SJCRH30 (cell line): ENCODE measurements at places on chromosomes 2 and 18. TPM values are rescaled to one million over a fixed set of nuclear protein-coding genes. Genes with fewer than 3 reads are reported as not detected.

GRCh38 chr2:201447086-201447485 lies 4.2 kb downstream of the TRAK2 start:
- H3K4me3 ChIP-seq = no peak overlapping the region
- no peaks in the 10 kb centered on the region for H3K36me3 ChIP-seq
- H3K27ac ChIP-seq = no peak overlapping the region
- peaks cover 33% of the 10 kb centered on the region for H3K4me1 ChIP-seq

- H3K27ac ChIP-seq = no peak overlapping the region
- H3K4me3 ChIP-seq = no peak overlapping the region
- H3K4me1 ChIP-seq = no peaks in the 10 kb centered on the region; the same call in none of the 2 replicates
- DNase-seq = no peak
Observed at GRCh38 chr2:36963106-36963505, 3.2 kb downstream of the STRN start.

DNA sequence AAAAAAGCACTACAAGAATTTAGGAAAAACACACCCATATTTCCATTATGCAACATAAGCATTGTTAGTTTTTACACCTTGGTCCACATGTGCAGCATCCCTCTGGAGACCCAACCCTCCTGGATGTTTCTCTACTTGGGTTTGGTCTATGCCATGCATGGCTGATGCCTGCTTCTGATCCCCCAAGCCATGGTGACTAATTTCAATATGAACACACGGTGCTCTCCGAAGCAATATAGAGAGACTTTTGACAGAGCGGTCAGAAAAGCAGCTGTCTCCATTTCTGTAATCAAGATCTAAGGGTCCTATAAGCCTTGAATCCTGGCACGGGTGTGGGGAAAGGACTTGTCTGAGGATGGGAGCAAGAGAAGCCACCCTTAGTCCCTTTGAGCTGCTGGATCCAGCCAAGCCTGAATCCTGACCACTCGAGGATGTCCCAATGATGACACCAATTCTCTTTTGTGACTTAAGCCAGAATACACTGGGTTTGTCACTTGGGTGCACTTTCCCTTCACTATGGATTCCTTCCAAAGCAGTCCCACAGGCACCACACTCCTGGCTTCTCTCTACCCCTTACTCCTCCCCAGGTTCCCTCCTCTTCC lies 91.5 kb downstream of the ACTR2 start:
- H3K27ac ChIP-seq = no peak overlapping the region
- H3K4me3 ChIP-seq = no peak overlapping the region
- no peaks in the 10 kb centered on the region for H3K27me3 ChIP-seq
- DNase-seq = no peak
- H3K36me3 ChIP-seq = peaks cover 25% of the 10 kb centered on the region

DNA sequence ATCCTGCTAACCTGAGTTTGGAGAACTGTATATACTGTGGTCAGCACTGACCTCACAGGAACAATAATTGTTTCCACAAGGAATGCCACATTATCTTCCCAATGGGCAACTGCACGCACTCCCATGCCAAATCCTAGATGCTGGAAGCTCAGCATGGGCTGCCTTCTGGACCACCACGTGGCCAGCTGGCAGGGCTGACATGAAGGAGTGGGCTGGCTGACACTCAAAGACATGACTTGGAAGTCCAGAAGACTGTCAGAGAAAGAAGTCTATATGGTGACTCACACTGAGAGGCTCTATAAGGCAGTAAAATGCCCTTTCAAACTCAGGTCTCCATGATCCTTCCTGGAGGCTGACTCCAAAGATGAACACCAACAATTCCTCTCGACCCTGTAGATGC lies 98.4 kb upstream of the RNF152 start:
- DNase-seq = peak; percentile 9
- no peak overlapping the region for H3K4me3 ChIP-seq
- no peaks in the 10 kb centered on the region for H3K27me3 ChIP-seq
- H3K27ac ChIP-seq = peak overlapping the region; percentile 70
- H3K4me1 ChIP-seq = peaks cover 43% of the 10 kb centered on the region
- no peaks in the 10 kb centered on the region for H3K36me3 ChIP-seq

- peaks cover 36% of the 10 kb centered on the region for H3K4me1 ChIP-seq
- no peaks in the 10 kb centered on the region for H3K36me3 ChIP-seq
- DNase-seq = peak; percentile 47
- no peak overlapping the region for H3K4me3 ChIP-seq
Observed at GRCh38 chr18:6752202-6752860, 22.8 kb downstream of the ARHGAP28 start.

GRCh38 chr2:68156419-68156818 lies 1.3 kb upstream of the PNO1 start:
- no peaks in the 10 kb centered on the region for H3K27me3 ChIP-seq
- no peak for DNase-seq
- H3K4me1 ChIP-seq = no peaks in the 10 kb centered on the region

SLC25A12 gene
- 22.9 and 23.6 TPM in 2 replicates for total RNA-seq

ABCB11 gene
- total RNA-seq = not detected in 2 replicates

GRCh38 chr2:158967731-158968395 lies 577 bp upstream of the TANC1 start:
- H3K27me3 ChIP-seq = no peaks in the 10 kb centered on the region
- peak overlapping the region; percentile 81 for H3K4me3 ChIP-seq
- H3K36me3 ChIP-seq = no peaks in the 10 kb centered on the region
- peak overlapping the region; percentile 76 for H3K27ac ChIP-seq

ARHGAP28 gene
- 12.6 and 15.1 TPM in 2 replicates for total RNA-seq

TAF1B gene
- 27.6 and 40.5 TPM in 2 replicates for total RNA-seq

DNA sequence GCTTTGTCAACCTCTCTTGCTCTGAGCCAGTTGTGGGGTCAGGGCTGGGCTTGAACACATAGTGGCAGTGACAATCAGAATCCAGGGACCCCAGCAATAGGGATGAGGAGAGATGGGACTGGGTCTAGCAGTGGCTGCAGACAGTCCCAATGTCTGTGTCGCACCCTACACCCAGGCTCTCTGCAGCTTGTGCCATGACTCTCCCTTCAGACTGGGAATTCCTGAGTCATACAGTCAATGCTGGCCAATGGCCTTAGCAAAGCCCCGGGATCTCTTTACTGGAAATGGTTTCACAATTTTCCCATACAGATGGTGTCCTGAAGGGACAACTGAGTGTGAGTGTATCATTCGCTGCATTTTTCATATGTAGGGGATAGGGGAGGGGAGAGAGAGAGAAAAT lies 74.2 kb upstream of the CELF4 start:
- DNase-seq = no peak
- H3K36me3 ChIP-seq = no peaks in the 10 kb centered on the region
- no peaks in the 10 kb centered on the region for H3K27me3 ChIP-seq
- no peak overlapping the region for H3K4me3 ChIP-seq
- H3K4me1 ChIP-seq = no peaks in the 10 kb centered on the region

DNA sequence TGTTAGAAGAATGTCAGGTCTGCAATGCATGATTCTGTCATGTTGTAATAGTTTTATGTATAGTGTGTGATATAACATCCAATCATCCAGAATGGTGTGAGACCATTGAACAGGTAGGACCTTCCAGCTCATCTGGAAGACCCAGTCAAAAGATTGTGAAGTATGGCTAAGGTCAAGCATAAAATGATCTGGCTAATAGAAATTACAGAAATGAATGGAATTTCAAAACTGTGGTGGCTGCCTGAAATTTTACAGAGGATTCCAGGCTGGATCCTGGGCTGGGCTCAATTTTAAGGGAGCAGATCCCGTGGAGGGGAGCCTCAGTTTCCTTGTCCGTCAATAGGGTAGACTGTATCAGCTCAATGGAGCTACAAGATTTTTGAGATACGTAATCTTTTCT lies 39.1 kb downstream of the ACKR3 start:
- H3K4me1 ChIP-seq = peaks cover 41% of the 10 kb centered on the region
- H3K36me3 ChIP-seq = no peaks in the 10 kb centered on the region
- no peaks in the 10 kb centered on the region for H3K27me3 ChIP-seq

DNA sequence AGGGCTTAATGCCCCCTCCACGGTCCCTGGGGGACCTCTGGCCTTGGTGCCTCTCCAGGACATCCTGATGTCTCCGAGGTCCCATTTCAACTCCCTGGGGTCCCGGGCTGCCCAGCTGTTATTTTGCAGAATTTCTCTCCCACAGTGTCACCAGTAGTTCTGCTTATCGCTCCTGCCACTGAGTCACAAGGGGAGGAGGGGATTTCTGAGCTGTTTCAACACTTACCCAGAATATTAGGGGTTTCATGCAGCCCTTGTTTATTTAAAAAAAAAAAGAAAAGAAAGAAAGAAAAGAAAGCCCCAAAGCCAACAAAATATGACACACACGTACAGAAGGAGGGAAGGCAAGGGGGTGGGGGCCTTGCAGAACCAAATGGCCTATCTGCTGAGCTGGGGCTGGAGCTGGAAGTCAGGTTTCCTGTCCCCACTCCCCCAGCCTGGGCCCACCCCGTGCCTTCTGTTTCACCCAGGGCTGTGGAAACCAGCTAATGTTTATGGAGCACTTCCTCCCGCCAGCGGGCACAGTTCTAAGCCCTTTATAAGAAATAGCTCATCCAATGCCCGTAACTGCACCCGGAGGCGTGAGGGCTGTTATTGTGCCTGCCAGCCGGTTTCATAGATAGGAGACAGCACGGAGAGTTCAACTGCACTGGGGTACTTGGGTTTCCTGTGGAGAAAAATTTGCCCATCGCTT lies 8.4 kb upstream of the ARID5A start:
- H3K27ac ChIP-seq = no peak overlapping the region
- peak overlapping the region; percentile 30; the same call in 1 of the 2 replicates for H3K4me3 ChIP-seq
- peaks cover 26% of the 10 kb centered on the region for H3K4me1 ChIP-seq
- H3K36me3 ChIP-seq = no peaks in the 10 kb centered on the region
- peaks cover 9% of the 10 kb centered on the region; the same call in 1 of the 2 replicates for H3K27me3 ChIP-seq

GRCh38 chr18:8121942-8122480 lies 487.2 kb upstream of the RAB12 start:
- no peaks in the 10 kb centered on the region for H3K27me3 ChIP-seq
- H3K4me3 ChIP-seq = no peak overlapping the region
- H3K36me3 ChIP-seq = no peaks in the 10 kb centered on the region
- H3K27ac ChIP-seq = no peak overlapping the region
